ENCODE measurements at places on chromosomes 7 and 10. TPM values are rescaled to one million over a fixed set of nuclear protein-coding genes. Genes with fewer than 3 reads are reported as not detected.

DNA sequence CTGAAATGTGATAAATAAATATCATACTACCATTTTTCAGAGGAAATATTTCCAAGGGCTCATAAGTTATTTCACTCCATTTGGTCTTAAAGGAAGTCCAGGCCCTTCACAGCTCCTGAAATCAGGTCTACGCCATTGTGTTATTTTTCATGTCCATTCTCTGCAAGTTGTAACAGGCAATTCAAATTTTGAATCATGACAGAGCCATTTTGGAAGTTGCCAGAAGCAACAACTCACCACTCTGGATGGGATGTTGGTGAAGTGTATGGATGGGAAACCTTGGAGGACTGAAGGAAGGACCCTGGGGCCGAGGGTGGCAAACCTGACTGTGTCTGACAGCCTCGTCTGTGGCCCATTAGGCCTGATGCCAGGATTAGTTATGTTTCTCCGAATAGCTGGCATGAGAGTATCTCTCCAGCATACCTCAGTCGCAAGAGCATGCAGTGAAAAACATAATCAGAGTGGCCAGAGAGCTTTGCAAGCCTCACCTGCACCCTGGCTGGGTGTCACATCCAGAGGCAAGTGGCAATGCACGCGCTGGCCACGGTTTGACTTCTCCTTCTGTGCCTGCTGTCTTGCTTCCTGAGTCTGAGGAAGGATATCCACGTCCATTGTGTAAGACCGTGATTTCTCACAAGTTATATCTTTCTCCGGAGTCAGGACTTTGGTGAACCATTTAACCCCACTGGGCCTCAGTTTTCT lies 87.1 kb downstream of the NRP1 start:
- DNase-seq, result no peak

DNA sequence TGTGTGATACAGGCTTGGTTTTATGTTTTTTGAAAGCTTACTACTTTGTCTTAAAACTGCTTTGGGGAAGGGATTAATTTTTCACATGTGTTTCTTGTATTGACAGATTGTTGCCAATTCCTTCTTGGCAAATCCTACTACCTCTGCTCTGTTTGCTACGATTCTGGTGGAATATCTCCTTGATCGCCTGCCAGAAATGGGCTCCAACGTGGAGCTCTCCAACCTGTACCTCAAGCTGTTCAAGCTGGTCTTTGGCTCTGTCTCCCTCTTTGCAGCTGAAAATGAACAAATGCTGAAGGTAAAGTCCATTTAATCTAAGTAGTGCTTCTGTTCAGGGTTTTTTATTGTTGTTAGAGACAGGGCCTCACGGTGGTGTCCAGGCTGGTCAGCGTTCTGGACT lies 33.6 kb downstream of the TRRAP start:
- no peak for DNase-seq

GRCh38 chr7:93715234-93715633 lies 140.7 kb upstream of the CALCR start:
- no peak for DNase-seq

DNA sequence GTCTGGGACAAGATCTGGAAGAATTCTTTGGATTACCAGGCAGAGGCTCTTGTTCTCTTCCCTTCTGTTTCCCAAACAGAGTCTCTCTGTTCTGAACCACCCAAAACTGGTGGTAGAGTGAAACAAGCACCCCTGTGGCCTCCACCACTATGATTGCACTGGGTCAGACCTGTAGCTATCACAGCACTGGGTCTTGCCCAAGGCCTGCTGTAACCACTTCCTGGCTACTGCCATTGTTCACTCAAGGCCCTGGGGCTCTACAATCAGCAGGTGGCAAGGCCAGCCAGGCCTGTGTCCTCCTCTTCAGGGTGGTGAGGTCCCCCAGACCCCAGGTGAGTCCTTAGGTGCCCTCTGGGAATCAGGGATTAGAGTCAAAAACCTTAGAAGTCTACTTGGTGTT lies 4.1 kb upstream of the LRRC17 start:
- no peak for DNase-seq

- DNase-seq, result no peak
Measured at GRCh38 chr7:69166979-69167516, 431.2 kb upstream of the AUTS2 start.

DNA sequence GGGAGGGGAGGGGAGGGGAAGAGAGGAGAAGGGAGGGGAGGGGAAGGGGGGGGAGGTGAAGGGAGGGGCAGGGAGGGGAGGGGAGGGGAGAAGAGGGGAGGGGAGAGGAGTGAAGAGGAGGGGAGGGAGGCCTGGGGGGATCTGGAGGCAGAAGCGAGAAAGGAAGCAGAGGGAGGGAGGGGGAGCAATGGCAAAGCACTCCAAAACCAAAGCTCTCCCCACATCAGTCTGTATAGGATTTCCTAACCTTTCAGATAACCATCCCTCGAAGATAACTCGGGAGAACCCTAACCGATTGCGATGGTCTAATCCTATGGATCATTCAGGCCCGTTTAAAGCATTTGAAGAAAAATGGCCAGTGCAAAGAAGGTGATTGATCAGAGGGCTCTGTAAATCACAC lies 19.0 kb downstream of the EBF3 start:
- DNase-seq, result no peak

Gene TECTB
- not detected for polyA plus RNA-seq

Gene HOXA4
- 26.4 TPM for polyA plus RNA-seq
